ENCODE measurements at places on chromosomes 3 and 15. TPM values are rescaled to one million over a fixed set of nuclear protein-coding genes. Genes with fewer than 3 reads are reported as not detected.

DNA sequence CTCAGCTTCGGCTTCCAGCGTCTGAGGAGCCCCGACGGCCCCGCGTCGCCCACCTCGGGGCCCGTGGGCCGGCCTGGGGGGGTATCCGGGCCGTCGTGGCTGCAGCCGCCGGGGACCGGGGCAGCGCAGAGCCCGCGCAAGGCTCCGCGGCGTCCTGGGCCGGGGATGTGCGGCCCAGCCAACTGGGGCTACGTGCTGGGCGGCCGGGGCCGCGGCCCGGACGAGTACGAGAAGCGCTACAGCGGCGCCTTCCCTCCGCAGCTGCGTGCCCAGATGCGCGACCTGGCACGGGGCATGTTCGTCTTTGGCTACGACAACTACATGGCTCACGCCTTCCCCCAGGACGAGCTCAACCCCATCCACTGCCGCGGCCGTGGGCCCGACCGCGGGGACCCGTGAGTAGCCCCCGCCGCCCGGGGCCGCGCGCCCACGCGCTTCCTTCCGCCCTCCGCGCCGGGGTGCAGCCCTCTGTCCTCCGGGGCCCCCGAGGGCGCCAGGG lies 462 bp downstream of the EDEM1 start:
- H3K27me3 ChIP-seq: no peaks in the 10 kb centered on the region
- H3K4me1 ChIP-seq: peaks cover 19% of the 10 kb centered on the region
- H3K36me3 ChIP-seq: no peaks in the 10 kb centered on the region
- peak overlapping the region; percentile 98 for H3K27ac ChIP-seq

GRCh38 chr3:188840290-188840689 lies 331.5 kb upstream of the TPRG1 start:
- DNase-seq: no peak
- H3K27ac ChIP-seq: no peak overlapping the region
- peaks cover 2% of the 10 kb centered on the region for H3K4me1 ChIP-seq
- no peaks in the 10 kb centered on the region for H3K27me3 ChIP-seq
- no peaks in the 10 kb centered on the region for H3K36me3 ChIP-seq
- no peak overlapping the region for H3K4me3 ChIP-seq

CKMT1A gene
- total RNA-seq: 6.8 TPM

DNA sequence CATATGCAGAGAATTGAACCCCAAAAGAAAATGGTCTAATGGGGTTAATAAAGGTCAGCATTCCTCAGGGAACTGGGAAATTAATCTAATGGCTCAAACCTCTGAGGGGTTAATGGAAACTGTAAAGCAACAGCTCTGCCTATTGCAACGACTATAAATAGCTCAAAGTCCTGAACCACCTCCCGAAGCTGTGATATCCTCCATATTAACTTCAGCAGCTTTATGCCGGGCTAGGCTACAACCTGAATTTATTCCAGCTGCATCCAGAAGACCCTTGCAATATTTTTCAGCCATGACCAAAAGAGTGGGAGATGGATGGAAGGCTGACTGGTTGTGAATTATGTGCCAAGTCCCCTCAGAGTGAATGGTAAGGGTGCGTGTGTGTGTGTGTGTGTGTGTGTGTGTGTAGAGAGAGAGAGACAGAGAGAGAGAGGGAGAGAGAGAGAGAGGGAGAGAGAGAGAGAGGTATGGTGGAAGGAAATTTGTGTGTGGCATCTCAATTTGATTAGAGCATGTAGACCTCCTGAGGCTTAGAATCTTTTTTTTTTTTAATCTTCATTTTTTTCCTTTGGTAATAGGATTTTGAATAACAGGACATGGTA lies 109.9 kb downstream of the PDCD6IP start:
- no peak overlapping the region for H3K4me3 ChIP-seq
- no peaks in the 10 kb centered on the region for H3K36me3 ChIP-seq
- H3K27ac ChIP-seq: no peak overlapping the region
- no peaks in the 10 kb centered on the region for H3K4me1 ChIP-seq
- no peaks in the 10 kb centered on the region for H3K27me3 ChIP-seq

NEK10 gene
- 60.3 TPM for total RNA-seq

DNA sequence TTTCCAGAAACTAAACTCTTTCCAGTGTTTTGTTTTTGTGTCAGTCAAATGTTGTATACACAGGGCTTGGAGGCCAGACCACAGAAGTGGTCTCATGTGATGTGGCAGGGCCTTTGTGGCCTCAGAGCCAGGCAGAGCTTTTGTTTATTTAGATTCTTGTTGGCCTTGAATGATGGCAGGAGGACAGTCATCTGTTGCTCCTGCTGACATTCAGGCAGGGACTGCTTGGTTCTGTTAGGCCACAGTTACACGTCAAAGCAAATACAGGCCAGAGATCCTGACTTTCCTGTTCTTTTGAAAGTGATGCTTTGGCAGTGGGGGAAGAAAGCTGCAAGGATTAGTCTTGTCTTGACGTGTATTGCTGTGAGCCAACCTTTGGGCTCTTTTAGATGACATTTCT lies 325.1 kb downstream of the CACNA2D3 start:
- no peak for DNase-seq
- H3K27me3 ChIP-seq: no peaks in the 10 kb centered on the region
- H3K4me3 ChIP-seq: no peak overlapping the region
- H3K27ac ChIP-seq: no peak overlapping the region
- H3K4me1 ChIP-seq: peaks cover 2% of the 10 kb centered on the region

PARL gene
- total RNA-seq: 30.0 TPM

DNA sequence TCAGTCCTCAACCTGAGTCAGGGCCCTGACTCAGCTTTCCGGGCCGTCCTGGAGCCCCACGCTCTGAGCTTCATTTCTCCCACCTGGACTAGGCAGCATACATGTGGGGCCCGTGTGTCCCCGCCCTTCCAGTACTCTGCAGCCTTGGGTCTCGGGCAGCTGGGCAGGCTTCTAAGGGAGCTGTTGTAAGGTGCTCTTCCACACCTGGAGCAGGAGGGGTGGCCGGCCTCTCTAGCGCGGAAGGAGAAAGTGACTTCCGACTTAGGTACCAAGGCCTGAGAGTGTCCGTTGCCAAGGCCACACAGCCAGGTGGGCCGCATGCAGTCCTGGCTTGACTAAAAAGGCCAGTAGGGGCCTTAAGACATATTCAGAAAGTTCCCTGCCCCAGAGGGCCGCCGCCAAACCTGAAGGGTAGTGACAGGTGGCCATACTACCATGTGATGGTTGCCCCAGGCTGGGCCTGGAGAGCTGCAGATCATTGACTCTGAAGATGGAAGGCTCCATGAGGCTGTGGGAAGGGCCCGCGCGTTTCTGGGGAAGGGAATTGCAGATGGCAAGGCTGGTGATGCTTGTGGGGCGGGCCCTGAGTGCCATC lies 9.4 kb upstream of the SEMA3B start:
- H3K27me3 ChIP-seq: no peaks in the 10 kb centered on the region
- H3K4me1 ChIP-seq: peaks cover 27% of the 10 kb centered on the region
- H3K4me3 ChIP-seq: no peak overlapping the region
- peaks cover 42% of the 10 kb centered on the region for H3K36me3 ChIP-seq

GRCh38 chr15:38354315-38354929 lies 99.5 kb upstream of the FAM98B start:
- H3K27ac ChIP-seq: no peak overlapping the region
- H3K27me3 ChIP-seq: no peaks in the 10 kb centered on the region
- peak; percentile 69 for DNase-seq
- no peaks in the 10 kb centered on the region for H3K4me1 ChIP-seq
- H3K36me3 ChIP-seq: peaks cover 18% of the 10 kb centered on the region

- no peaks in the 10 kb centered on the region for H3K36me3 ChIP-seq
- no peak overlapping the region for H3K27ac ChIP-seq
- DNase-seq: peak; percentile 61
- no peaks in the 10 kb centered on the region for H3K27me3 ChIP-seq
- no peaks in the 10 kb centered on the region for H3K4me1 ChIP-seq
Measured at GRCh38 chr3:171049861-171050444, 23.4 kb upstream of the SLC2A2 start.

DNA sequence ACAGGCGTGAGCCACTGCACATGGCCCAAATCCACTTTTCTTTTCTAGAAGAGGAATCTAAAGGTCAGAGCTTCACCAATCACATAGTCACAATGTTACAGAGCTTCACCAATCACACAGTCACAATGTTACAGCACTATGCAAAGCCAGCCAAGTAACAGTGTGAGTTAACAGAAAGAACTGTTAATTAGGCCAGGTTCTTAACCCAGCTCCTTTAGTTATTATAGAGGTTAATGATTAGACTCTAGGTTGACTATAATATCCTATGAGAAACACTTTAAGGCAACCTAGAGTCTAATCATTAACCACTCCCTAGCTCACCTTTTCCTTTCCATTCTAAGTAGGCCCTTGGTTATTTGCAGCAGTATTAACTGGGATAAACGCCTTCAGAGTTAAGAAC lies 54.0 kb downstream of the TASOR start:
- H3K36me3 ChIP-seq: peaks cover 13% of the 10 kb centered on the region
- DNase-seq: peak; percentile 47
- H3K4me1 ChIP-seq: peaks cover 4% of the 10 kb centered on the region
- no peak overlapping the region for H3K4me3 ChIP-seq
- no peak overlapping the region for H3K27ac ChIP-seq
- H3K27me3 ChIP-seq: no peaks in the 10 kb centered on the region

RTP3 gene
- total RNA-seq: not detected

- H3K27me3 ChIP-seq: no peaks in the 10 kb centered on the region
- H3K4me1 ChIP-seq: peaks cover 39% of the 10 kb centered on the region
- no peak overlapping the region for H3K4me3 ChIP-seq
Measured at GRCh38 chr3:14431917-14432834, 29.8 kb downstream of the SLC6A6 start.

DNA sequence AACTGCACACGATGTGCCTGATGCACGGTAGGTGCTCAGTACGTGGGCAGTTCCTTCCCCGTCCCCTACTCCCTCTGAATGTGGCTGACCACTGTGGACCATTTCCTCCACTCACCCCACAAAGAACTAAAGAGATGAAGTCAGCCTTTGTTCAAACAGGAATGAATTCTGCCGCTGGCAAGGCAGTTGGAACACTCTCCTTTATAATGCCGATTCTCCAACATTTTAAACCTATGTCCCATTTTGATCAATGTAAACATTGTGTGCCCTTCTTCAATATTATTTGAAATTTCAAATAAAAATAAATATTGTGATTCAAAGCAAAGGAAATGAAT lies 57.5 kb upstream of the MEF2A start:
- H3K4me3 ChIP-seq: no peak overlapping the region
- H3K27me3 ChIP-seq: no peaks in the 10 kb centered on the region
- peak overlapping the region; percentile 83 for H3K27ac ChIP-seq

GRCh38 chr15:57122080-57122840 lies 203.8 kb downstream of the TCF12 start:
- H3K27me3 ChIP-seq: no peaks in the 10 kb centered on the region
- no peaks in the 10 kb centered on the region for H3K4me1 ChIP-seq
- H3K27ac ChIP-seq: no peak overlapping the region
- DNase-seq: no peak

Data from lung (tissue), 17 donors.